ENCODE measurements at places on chromosomes 7 and 10.

GRCh38 chr10:3813267-3813666 lies 28.3 kb upstream of the KLF6 start:
- DNase-seq: no peak

DNA sequence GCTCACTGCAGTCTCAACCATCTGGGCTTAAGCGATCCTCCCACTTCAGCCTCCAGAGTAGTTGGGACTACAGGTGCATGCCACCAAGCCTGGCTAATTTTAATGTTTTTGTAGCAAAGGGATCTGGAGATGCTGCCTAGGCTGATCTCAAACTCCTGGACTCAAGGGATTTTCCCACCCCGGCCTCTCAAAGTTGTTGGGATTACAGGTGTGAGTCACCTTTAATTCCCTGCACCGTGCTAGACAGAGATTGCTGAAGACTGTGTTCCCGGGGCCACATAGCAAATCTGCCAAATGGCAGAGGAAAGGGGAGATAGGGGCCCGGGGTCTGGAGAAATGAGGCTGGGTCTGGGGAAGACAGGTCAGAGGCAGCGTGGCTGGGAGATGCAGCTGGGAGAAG lies 20.6 kb upstream of the PSMG3 start:
- DNase-seq: no peak

DNA sequence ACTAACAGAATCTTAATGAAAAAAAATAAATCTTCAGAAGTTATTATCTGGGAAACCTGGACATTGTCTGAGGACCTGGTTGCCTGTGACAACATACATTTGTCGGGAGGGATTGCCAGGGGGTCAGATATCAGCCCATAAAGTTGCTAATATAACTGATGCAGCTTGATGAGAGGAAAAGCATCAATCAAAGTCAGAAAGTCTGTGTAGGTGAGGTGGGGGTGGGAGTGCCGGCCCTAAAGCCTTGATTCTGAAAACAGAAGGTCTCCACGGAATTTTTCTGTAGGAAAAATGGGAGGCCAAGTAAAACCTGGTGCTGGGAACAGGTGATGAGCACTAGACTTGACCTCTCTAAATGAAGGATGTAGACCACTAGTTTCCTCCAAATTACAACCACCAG lies 281.8 kb downstream of the FGFR2 start:
- DNase-seq: no peak

GRCh38 chr10:77268721-77269120 lies 368.9 kb downstream of the KCNMA1 start:
- no peak for DNase-seq

GRCh38 chr10:14092799-14093198 lies 237.9 kb downstream of the FRMD4A start:
- no peak for DNase-seq

GRCh38 chr7:114345494-114345893 lies 69.1 kb upstream of the FOXP2 start:
- no peak for DNase-seq

DNA sequence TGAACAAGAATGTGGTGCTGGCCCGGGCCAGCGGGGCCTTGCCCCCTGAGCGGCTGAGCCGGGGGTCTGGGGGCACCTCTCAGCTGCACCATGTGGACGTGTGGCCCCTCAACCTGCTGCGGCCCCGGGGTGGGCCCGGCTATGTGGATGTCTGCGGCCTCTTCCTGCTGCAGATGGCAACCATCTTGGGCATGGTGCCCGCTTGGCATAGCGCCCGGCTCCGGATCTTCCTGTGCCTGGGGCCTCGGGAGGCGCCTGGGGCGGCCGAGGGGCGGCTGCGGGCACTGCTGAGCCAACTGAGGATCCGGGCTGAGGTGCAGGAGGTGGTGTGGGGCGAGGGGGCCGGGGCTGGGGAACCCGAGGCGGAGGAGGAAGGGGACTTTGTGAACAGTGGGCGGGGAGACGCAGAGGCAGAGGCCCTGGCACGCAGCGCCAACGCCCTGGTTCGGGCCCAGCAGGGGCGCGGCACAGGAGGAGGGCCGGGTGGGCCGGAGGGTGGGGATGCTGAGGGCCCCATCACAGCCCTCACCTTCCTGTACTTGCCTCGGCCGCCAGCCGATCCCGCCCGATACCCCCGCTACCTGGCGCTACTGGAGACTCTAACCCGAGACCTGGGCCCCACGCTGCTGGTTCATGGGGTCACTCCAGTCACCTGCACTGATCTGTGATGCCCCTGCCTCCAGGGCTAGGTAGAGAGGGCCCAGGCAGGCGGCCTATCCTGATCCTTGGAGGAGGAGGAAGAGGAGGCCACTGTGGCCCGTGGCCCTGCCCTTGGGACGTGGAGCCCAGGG lies 1.1 kb upstream of the TRIP6 start:
- no peak for DNase-seq

DNA sequence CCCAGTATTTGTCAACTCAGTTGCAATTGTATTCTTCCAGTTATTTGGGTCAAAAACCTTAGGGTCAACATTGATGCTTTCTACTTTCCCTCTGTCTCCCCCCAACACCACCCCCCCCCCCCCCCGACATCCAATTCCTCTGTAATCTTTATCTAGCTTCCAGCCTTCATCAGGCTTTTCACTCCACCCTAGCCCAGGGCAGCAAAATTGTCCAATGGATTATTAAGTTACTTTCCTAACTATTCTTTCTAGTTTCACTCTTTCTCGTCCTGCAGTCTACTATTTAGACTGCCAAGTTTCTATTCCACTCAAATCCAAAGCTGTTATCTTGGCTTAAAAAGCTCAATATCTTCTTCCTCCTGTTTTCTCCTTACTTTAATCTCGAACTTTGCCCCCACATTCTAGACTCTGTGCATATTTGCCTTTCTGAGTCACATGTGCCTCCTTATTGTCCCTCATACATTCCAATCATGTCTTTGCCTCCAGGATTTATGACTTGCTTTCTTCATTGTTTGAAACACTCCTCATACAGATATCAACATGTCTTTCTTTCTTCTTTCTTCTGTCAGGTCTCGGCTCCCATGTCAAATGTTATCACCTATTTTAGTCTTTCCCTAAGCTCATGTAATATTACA lies 196.6 kb upstream of the TMEM196 start:
- no peak for DNase-seq

DNA sequence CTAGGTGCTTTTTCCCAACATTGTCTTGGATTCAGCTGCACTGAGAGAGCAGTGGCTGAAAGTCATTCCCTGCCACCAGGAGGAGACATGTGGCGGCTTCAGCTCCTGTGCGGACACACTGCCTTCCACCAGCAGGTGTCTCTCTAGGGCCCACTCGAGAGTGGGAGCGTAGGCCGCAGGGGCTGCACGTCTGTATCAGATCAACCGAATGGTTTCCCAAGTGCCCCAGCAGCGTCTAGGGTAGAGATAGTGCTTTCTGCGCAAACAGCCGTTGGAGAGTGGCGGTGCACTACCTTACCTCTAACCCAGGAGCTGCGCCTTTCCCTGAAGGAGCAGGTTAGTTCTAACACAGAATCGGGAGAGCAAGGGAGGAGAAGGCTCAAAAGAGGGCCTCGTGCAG lies 31.7 kb downstream of the PAPOLB start:
- peak; percentile 8 for DNase-seq

DNA sequence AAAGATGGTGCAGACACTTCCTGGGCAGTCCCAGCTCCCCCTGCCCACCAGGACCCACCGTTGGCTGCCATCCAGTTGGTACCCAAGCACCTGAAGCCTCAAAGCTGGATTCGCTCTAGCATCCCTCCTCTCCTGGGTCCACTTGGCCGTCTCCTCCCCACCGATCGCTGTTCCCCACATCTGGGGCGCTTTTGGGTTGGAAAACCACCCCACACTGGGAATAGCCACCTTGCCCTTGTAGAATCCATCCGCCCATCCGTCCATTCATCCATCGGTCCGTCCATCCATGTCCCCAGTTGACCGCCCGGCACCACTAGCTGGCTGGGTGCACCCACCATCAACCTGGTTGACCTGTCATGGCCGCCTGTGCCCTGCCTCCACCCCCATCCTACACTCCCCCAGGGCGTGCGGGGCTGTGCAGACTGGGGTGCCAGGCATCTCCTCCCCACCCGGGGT lies 14.5 kb upstream of the LIMK1 start:
- no peak for DNase-seq

DNA sequence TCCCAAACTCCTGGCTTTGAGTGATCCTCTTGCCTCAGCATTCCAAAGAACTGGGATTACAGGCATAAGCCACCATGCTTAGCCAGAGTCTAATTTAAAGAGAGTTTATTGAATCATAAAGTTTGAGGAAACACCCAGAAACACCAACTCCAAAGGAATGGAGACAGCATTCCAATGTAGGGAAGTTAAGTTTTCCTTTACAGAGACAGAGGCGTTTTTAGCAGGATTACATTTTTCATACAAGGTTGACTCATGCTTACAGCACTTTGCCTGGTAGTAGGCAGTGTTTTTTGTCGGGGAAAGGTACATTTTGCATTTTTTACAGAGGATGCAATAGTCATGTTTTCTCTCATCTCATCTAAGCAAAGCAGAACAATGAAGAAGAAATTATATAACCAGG lies 18.9 kb upstream of the OPN4 start:
- no peak for DNase-seq

- peak; percentile 30 for DNase-seq
Observed at GRCh38 chr7:977326-978048, 2.1 kb upstream of the COX19 start.

DNA sequence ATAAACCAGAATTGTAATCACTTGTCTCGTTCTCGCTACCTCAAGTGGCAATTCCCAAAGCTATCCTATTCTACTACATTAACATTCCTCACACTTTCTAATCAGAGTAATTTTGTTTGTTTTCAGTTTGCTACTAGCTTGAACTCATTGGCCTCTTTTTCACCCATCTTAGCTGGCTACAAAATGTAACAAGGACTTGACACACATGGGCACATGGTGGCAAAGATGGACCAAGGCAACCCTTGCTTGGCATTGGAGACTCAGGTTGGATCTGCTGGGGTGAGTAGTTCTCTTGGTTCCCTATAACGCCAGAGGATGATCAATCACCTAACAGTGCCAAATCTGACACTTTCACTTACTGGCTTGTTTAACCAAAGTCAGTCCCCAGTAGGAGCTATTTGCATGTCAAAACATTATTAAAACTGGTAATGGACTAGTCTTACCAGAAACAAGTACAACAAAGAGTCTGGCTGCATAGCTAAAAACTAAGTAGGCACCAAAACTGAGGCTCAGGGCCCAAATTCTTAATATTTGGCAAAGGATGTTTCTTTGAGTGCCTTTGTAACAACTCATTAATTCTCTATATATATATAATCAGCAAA lies 1.9 kb downstream of the USP6NL start:
- no peak for DNase-seq

DNA sequence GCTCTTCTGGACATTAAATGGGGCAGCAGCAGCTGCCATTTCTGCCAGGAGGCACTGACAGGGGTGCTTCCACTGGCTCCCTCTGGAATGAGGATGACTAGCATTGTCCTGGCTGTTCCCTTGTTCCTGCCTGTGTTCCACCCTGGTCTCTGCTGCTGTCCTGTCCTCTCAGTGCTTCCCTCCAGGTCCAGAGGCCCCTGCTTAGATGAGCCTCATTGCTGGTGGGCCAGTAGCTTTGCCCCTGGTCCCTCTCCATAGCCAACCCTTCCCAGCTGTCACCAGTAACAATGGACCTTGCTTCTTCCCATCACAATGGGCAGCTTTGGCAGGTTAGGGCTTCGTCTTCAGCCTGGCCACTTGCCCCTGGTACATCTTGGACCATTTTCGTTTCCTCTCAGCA lies 561.1 kb downstream of the TCERG1L start:
- no peak for DNase-seq

GRCh38 chr10:63145782-63146181 lies 12.7 kb downstream of the NRBF2 start:
- DNase-seq: no peak

GRCh38 chr7:48525736-48526732 lies 354.8 kb downstream of the ABCA13 start:
- no peak for DNase-seq

- DNase-seq: no peak
Observed at GRCh38 chr7:1748076-1748838, 78.2 kb downstream of the ELFN1 start.

DNA sequence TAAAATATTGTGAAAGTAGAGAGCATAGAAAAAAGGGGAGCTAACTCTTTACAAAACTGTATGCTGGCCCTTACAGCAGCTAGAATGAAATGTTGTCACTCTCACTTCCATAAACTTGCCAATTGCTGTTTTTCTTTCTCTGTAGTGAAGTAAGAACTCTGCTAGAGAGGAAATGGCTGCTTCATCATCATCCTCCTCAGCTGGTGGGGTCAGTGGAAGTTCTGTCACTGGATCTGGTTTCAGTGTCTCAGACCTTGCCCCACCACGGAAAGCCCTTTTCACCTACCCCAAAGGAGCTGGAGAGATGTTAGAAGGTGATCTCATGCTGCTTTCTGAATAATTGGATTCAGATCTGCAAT lies 7.6 kb upstream of the ASCC1 start:
- no peak for DNase-seq

DNA sequence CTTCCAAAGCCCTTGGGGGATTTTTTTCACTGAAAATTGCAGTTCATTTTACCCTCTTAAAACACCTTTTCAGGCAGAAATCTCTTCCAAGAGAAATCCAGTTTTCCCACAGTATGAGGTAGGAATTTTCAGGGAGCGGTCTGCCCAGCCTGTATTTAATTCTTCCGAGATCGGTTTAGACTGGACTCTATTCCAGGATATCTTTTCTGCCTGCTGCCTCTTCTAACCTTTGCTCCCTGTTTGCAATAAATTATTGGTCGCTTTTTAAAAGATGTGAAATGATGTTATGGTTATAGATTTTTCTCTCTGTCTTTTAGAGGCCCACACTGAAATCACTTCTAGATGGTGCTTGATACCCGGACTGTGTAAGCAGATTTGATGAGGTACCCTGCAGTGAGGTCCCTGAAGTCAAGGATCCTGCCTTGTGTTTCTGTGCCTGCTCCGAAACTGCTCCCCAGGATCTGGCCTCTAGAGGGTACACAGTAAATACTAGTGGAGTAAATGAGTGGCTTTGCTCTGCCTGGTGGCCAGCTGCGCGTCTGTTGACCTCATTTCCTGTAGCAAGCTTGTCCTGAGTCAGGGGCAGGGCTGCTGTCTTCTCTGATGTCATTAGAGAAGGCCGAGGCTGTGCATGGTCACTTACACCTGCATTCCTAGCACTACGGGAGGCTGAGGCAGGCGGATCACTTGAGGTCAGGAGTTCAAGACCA lies 191.6 kb downstream of the FANK1 start:
- DNase-seq: no peak

DNA sequence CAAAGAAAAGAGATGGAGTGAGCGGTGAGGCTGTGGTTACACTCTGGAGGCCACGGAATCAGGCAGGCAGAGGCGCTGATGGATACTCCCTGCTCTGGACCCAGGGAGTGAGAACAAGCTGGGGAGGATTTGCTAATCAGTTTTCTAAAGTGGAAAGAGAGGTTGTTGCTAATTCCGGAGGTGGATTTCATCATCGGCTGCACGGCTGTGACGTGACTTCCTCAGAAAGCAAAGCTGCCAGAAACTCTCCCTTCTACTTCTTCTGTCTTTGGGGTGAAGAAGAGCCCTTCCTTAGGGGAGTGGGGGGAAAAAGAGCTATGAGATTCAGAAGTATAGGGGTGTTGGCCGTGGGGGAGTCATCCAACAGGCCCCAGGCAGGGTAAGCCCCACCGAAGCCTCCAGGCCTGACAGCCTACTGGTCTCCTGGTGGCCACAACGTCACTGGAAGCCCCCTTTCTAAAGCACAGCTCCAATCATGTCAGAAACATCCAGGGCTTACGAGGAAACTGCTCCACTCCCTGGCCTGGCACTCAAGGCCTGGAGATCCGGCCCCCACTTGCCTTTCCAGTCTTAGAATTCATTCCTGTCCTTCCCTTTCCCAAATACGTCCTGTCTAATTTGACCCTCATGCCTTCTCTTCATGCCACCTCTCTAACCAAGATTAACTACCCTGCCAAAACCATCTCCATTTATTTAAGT lies 114.5 kb downstream of the HIP1 start:
- no peak for DNase-seq

- DNase-seq: no peak
Observed at GRCh38 chr10:73340121-73340520, 18.5 kb downstream of the CFAP70 start.
